ENCODE measurements at places on chromosomes 16 and 17.

GRCh38 chr16:79885320-79885719, 284.8 kb upstream of the MAF start:
- H3K27me3 ChIP-seq = no peaks in the 10 kb centered on the region
- no peak for DNase-seq
- H3K36me3 ChIP-seq = no peaks in the 10 kb centered on the region
- no peaks in the 10 kb centered on the region for H3K4me1 ChIP-seq

DNA sequence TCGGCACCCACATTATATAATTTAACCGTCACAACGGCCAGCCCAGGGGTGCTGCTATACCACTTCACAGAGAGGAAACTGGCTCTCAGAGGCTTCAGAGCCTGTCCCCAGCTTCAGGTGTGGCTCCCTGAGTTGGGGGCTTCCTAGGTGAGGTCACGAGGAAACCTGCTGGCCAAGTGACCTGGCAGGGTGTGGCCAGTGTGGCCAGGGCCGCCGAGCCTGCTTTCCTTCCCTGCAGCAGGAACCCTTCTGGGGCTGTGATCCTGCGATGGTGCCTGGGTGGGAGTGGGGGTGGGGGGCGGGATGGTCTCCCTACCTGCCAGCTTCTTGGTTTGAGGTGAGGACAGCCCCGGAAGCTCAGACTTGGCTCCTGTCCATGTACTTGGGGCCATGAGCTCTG, 39.9 kb downstream of the ADCY7 start:
- H3K36me3 ChIP-seq = no peaks in the 10 kb centered on the region
- no peak for DNase-seq
- H3K27ac ChIP-seq = no peak overlapping the region
- H3K4me1 ChIP-seq = no peaks in the 10 kb centered on the region

- no peaks in the 10 kb centered on the region for H3K27me3 ChIP-seq
- no peak for DNase-seq
- peaks cover 36% of the 10 kb centered on the region for H3K4me1 ChIP-seq
- no peak overlapping the region for H3K4me3 ChIP-seq
Measured at GRCh38 chr16:69190598-69190997, 3.6 kb downstream of the SNTB2 start.

GRCh38 chr16:71464231-71464630, 2.2 kb upstream of the ZNF23 start:
- DNase-seq = no peak
- H3K27ac ChIP-seq = no peak overlapping the region

DNA sequence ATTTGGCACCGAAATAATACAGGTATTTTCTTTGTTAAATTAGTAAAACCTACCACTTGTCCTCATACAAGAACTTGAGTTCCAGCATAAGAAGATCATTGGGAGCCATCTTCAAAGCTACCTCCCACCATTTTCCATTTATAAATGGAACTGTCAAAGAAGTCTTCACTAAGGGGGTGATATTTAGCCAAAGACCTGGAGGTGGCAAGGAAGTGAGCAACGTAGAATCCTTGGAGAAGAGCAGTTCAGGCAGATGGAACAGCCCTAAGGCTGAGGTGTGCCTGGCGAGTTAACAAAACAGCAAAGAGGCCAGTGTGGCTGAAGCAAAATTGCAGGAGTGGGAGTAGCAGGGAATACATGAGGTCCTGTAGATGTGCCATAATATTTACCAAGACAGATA, 1.8 kb downstream of the KCNJ16 start:
- H3K4me3 ChIP-seq = no peak overlapping the region
- no peak for DNase-seq
- no peaks in the 10 kb centered on the region for H3K4me1 ChIP-seq

- no peaks in the 10 kb centered on the region for H3K4me1 ChIP-seq
- H3K27me3 ChIP-seq = no peaks in the 10 kb centered on the region
- no peak overlapping the region for H3K4me3 ChIP-seq
- no peak overlapping the region for H3K27ac ChIP-seq
- DNase-seq = no peak
Measured at GRCh38 chr17:73130977-73131376, 33.8 kb upstream of the SSTR2 start.

DNA sequence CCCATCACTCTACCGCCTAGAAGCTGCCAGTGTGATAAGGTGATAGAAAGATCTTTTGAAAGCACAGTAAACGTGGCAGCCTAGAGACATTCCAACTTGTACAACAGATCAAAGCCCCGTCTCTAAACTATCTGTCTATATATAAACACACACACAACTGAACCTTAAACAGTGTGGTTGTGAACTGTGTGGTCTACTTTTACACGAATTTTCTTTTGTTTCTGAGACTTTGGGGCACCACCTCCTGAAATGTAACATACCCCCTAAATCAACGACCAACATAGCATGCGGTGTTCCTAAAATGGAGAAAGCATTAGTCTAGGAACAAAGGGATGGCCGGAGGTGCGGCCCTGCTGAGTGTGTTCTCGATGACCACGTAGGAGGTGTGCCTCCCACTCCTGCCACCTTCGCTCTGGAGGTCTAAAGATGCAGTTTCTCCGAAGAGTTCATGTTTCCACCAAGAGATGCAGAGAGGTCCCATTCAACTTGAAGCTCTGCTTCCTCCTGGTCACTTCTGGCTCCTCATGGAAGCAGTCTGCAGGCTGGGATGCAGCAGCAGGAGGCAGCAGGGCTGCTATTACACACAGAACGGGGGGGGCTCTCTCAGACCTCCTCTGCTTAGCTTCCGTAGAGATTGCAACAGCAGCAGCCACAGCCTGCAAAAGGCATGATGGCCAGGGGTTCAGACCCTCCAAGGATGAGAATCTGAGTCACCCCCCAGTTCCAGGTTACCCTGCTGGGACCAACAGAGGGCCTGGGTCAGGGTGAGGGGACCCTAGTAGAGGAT, 22.6 kb upstream of the USP10 start:
- DNase-seq = no peak
- peaks cover 3% of the 10 kb centered on the region for H3K27me3 ChIP-seq
- no peaks in the 10 kb centered on the region for H3K36me3 ChIP-seq
- peaks cover 3% of the 10 kb centered on the region for H3K4me1 ChIP-seq
- H3K27ac ChIP-seq = no peak overlapping the region
- H3K4me3 ChIP-seq = no peak overlapping the region

- H3K4me3 ChIP-seq = no peak overlapping the region
- H3K36me3 ChIP-seq = no peaks in the 10 kb centered on the region
- H3K27ac ChIP-seq = no peak overlapping the region
- no peaks in the 10 kb centered on the region for H3K4me1 ChIP-seq
- DNase-seq = no peak
Measured at GRCh38 chr16:69179328-69180010, 7.5 kb upstream of the SNTB2 start.

DNA sequence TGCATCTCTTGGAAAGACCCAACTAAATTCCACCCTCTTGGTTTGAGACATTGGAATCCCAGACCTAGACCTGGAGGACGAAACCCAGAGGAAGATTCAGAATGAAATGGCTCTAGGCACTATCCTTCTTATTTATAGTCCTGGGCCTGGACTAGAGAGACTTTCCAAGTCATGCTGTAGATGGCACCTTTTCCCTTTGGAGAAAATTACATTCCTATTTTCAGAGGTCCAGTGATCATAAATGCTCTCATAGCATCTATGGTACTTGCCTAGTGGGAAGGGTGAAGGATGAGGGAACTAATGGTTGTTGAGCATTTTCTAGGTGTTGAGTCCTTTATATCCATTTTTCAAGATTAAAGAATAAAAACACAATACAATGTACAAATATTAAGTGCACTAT, 37.1 kb downstream of the SPACA3 start:
- no peaks in the 10 kb centered on the region for H3K4me1 ChIP-seq
- no peaks in the 10 kb centered on the region for H3K36me3 ChIP-seq
- H3K27ac ChIP-seq = no peak overlapping the region
- H3K4me3 ChIP-seq = no peak overlapping the region

- H3K36me3 ChIP-seq = no peaks in the 10 kb centered on the region
- peak; percentile 27 for DNase-seq
- peaks cover 9% of the 10 kb centered on the region for H3K4me1 ChIP-seq
- peaks cover 41% of the 10 kb centered on the region for H3K27me3 ChIP-seq
- no peak overlapping the region for H3K4me3 ChIP-seq
- H3K27ac ChIP-seq = no peak overlapping the region
Measured at GRCh38 chr17:44970136-44970741, 2.1 kb upstream of the C1QL1 start.

- DNase-seq = peak; percentile 49
- peaks cover 5% of the 10 kb centered on the region for H3K27me3 ChIP-seq
- no peak overlapping the region for H3K27ac ChIP-seq
- H3K36me3 ChIP-seq = no peaks in the 10 kb centered on the region
- H3K4me3 ChIP-seq = no peak overlapping the region
Measured at GRCh38 chr17:42438600-42439567, 15.8 kb upstream of the CAVIN1 start.

- H3K4me1 ChIP-seq = peaks cover 57% of the 10 kb centered on the region
- H3K27me3 ChIP-seq = no peaks in the 10 kb centered on the region
- H3K27ac ChIP-seq = peak overlapping the region; percentile 95
- no peak for DNase-seq
Measured at GRCh38 chr17:45229681-45230409, 8.2 kb downstream of the FMNL1 start.

DNA sequence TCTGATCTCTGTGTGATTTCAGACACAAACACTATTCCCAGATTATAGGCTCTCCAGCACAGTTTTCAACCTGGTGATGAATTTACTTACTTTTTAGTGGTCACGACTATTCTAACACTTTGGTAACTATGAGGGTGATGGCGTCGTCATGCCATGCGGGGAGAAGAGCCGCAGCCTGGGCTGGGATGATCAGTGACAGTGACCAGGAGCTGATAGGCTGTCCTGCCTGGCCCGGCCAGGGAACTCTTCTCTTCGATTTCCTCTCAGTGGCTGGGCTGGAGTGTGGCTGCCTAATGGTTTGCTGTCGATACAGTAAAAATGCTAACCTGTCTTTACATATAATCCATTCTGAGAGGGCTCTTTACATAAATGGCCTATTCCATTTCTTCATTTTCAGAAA, 113.1 kb downstream of the IRX3 start:
- no peak for DNase-seq
- H3K4me3 ChIP-seq = no peak overlapping the region
- H3K27ac ChIP-seq = no peak overlapping the region
- no peaks in the 10 kb centered on the region for H3K27me3 ChIP-seq

DNA sequence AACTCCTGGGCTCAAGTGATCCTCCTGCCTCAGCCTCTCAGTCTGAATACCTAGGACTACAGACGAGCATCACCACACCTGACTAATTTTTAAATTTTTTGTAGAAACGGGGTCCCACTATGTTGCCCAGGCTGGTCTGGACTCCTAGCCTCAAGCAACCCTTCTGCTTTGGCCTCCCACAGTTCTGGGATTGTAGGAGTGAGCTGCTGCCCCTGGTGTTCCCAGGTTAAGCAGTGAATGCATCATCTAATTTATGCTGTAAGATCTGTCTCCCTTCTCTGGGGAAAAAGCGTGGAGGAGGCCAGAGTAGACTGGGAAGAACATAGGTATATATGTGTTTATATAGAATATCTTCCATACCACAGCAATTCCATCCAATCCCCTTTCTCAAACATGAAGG, 6.6 kb upstream of the N4BP1 start:
- no peaks in the 10 kb centered on the region for H3K36me3 ChIP-seq
- no peak overlapping the region for H3K27ac ChIP-seq
- H3K4me1 ChIP-seq = peaks cover 21% of the 10 kb centered on the region
- no peak for DNase-seq
- no peak overlapping the region for H3K4me3 ChIP-seq

DNA sequence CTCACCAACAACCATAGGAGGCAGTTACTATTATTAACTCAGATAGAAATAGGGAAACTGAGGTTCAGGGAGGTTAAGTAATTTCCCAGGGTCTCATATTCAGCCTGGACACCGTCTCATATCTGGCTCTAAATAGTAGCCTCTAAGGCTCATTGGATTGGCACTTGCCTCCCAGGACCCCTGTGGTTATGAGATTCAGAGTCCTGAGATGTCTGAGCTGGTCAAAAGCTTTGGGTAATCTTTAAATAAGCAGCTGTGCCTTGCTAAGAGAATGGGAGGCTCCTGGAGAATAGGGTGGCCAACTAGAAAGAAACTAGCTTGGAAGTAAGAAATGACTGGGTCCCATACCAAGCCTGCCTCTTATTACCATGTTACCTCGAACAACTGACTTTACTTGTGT, 50.3 kb upstream of the CRHR1 start:
- no peak overlapping the region for H3K27ac ChIP-seq
- H3K27me3 ChIP-seq = no peaks in the 10 kb centered on the region
- H3K4me1 ChIP-seq = no peaks in the 10 kb centered on the region
- H3K4me3 ChIP-seq = no peak overlapping the region
- H3K36me3 ChIP-seq = no peaks in the 10 kb centered on the region

- no peak for DNase-seq
- no peak overlapping the region for H3K27ac ChIP-seq
- no peaks in the 10 kb centered on the region for H3K27me3 ChIP-seq
- no peaks in the 10 kb centered on the region for H3K4me1 ChIP-seq
- H3K4me3 ChIP-seq = no peak overlapping the region
Measured at GRCh38 chr17:13135506-13135905, 117.7 kb upstream of the ELAC2 start.

DNA sequence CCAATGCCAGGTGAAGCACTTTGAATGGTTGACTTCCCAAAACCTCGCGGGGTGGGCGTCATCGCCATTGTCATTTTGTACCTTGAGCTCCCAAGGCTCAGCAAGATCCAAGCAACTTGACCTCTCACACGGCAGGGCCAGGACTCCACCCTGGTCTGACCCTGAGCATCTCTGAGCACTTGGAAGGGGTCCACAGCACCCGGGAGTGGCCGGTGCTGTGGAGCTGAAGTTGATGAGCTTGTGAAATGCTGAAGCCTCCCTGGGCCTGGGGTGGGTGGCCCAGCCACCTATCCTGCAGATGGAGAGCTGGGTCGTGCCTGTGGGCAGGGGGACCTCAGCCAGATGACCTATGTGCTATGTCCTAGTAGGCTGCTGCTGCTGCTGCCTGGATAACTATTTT, 283.3 kb upstream of the FOXF1 start:
- peaks cover 6% of the 10 kb centered on the region for H3K27me3 ChIP-seq
- no peak overlapping the region for H3K27ac ChIP-seq
- no peaks in the 10 kb centered on the region for H3K4me1 ChIP-seq
- DNase-seq = no peak

GRCh38 chr16:64830653-64831052, 291.2 kb downstream of the CDH11 start:
- no peak for DNase-seq
- H3K36me3 ChIP-seq = no peaks in the 10 kb centered on the region
- H3K4me1 ChIP-seq = no peaks in the 10 kb centered on the region
- no peak overlapping the region for H3K27ac ChIP-seq
- no peak overlapping the region for H3K4me3 ChIP-seq
- H3K27me3 ChIP-seq = no peaks in the 10 kb centered on the region

GRCh38 chr16:75202069-75202590, 4.8 kb downstream of the CTRB2 start:
- peaks cover 4% of the 10 kb centered on the region for H3K4me1 ChIP-seq
- no peak overlapping the region for H3K27ac ChIP-seq
- no peak for DNase-seq
- no peaks in the 10 kb centered on the region for H3K36me3 ChIP-seq
- no peak overlapping the region for H3K4me3 ChIP-seq

GRCh38 chr16:31713945-31714902, 159.4 kb upstream of the ZNF267 start:
- H3K27me3 ChIP-seq = no peaks in the 10 kb centered on the region
- no peak for DNase-seq
- peak overlapping the region; percentile 89 for H3K27ac ChIP-seq
- H3K4me1 ChIP-seq = peaks cover 34% of the 10 kb centered on the region
